ENCODE measurements at places on chromosomes 7 and 10. TPM values are rescaled to one million over a fixed set of nuclear protein-coding genes. Genes with fewer than 3 reads are reported as not detected.

- H3K27ac ChIP-seq = no peak overlapping the region
- H3K4me3 ChIP-seq = no peak overlapping the region
- H3K27me3 ChIP-seq = no peaks in the 10 kb centered on the region
- H3K4me1 ChIP-seq = no peaks in the 10 kb centered on the region
Measured at GRCh38 chr10:62584731-62585130, 210.6 kb downstream of the ZNF365 start.

DNA sequence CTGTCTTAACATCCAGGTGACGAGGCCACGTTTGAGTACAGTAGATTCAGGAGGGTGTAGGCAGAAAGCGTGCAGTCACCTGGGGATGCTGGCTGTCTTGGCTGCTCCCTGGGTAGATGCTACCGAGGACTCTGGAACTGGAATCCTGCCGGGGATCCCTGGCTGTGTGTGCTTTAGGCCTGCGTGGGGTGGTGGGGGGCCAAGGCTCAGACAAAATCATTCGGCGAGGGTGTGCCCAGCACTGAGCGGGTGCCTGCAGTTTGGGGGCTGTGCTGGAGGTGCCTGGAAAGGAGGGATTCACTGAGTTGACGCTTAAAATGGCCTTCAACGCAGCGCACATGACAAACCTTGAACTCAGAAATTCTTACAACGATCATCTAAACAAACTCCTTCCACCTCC lies 93.5 kb upstream of the PODXL start:
- peaks cover 9% of the 10 kb centered on the region for H3K4me1 ChIP-seq
- no peaks in the 10 kb centered on the region for H3K27me3 ChIP-seq
- H3K36me3 ChIP-seq = no peaks in the 10 kb centered on the region
- H3K27ac ChIP-seq = no peak overlapping the region
- DNase-seq = no peak

DNA sequence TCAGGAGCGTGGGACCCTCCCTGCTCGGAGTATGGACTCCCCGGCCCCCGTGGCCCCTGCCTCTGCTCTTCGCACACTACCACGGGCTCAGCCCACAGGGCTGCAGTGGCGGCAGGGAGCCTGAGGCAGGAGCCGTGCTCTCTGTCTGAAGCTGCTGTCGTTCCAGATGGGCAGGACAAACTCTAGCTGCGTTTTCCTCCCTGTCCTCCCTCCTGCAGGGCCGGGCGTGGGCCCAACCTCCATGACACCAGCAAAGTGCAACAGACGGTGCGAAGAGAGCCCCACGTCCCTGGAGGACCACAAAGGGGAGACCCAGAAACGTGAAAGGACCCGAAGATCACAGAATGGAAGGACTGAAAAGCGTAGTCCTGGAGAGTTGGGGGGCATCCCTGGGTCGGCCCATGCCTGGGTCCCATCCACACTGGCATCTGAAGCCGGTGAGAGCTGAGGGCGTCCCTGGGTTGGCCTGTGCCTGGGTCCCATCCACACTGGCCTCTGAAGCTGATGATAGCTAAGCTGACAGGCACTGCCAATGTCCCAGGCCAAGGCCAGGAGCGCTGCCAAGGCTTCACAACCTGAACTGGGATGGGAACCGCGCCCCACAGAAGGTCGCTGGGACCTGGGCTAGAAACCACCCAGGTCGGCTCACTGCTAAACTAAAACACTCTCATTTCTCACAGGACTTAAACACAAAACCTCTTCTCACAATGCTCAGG lies 267.0 kb downstream of the MAD1L1 start:
- H3K27me3 ChIP-seq = no peaks in the 10 kb centered on the region
- H3K36me3 ChIP-seq = peaks cover 5% of the 10 kb centered on the region
- H3K4me3 ChIP-seq = no peak overlapping the region
- DNase-seq = no peak
- H3K27ac ChIP-seq = no peak overlapping the region

DNA sequence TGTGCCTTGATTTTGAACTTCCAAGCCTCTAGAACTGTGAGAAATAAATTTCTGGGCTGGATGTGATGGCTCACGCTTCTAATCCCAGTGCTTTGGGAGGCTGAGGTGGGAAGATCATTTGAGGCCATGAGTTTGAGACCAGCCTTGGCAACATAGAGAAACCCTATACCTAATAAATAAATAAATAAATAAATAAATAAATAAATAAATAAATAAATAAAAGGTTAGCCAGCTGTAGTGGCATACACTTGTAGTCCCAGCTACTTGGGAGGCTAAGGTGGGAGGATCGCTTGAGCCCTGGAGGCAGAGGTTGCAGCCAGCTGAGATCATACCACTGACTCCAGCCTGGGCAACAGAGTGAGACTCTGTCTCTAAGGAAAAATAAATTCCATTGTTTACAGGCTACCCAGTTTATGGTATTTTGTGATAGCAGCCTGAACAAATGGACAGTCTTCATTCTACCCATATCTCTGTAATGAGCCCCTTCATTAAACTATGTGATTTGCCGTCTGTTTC lies 67.7 kb downstream of the STEAP1B start:
- no peak overlapping the region for H3K27ac ChIP-seq
- H3K4me1 ChIP-seq = no peaks in the 10 kb centered on the region
- H3K36me3 ChIP-seq = no peaks in the 10 kb centered on the region
- no peak overlapping the region for H3K4me3 ChIP-seq

GRCh38 chr7:82598958-82599357 lies 155.4 kb upstream of the CACNA2D1 start:
- no peaks in the 10 kb centered on the region for H3K36me3 ChIP-seq
- H3K27ac ChIP-seq = no peak overlapping the region
- H3K4me3 ChIP-seq = no peak overlapping the region
- H3K4me1 ChIP-seq = no peaks in the 10 kb centered on the region
- H3K27me3 ChIP-seq = no peaks in the 10 kb centered on the region

GRCh38 chr10:22666287-22667092 lies 47.9 kb downstream of the PIP4K2A start:
- peak; percentile 65 for DNase-seq
- no peaks in the 10 kb centered on the region for H3K36me3 ChIP-seq
- H3K27ac ChIP-seq = no peak overlapping the region
- no peaks in the 10 kb centered on the region for H3K27me3 ChIP-seq
- no peaks in the 10 kb centered on the region for H3K4me1 ChIP-seq

GRCh38 chr7:66157060-66157459 lies 42.4 kb downstream of the CRCP start:
- H3K4me3 ChIP-seq = no peak overlapping the region
- peaks cover 47% of the 10 kb centered on the region for H3K36me3 ChIP-seq
- H3K4me1 ChIP-seq = peaks cover 9% of the 10 kb centered on the region
- H3K27ac ChIP-seq = peak overlapping the region; percentile 70
- H3K27me3 ChIP-seq = no peaks in the 10 kb centered on the region

VPS37D gene
- 4.5 TPM for polyA plus RNA-seq

ABCB4 gene
- polyA plus RNA-seq = 1.0 TPM

GRCh38 chr7:24073651-24074420 lies 210.2 kb upstream of the NPY start:
- peak overlapping the region; percentile 92 for H3K27ac ChIP-seq
- peaks cover 13% of the 10 kb centered on the region for H3K4me1 ChIP-seq
- DNase-seq = peak; percentile 11
- no peak overlapping the region for H3K4me3 ChIP-seq
- no peaks in the 10 kb centered on the region for H3K36me3 ChIP-seq

- H3K36me3 ChIP-seq = peaks cover 15% of the 10 kb centered on the region
- peaks cover 48% of the 10 kb centered on the region for H3K4me1 ChIP-seq
- H3K4me3 ChIP-seq = no peak overlapping the region
- DNase-seq = no peak
- peak overlapping the region; percentile 92 for H3K27ac ChIP-seq
Measured at GRCh38 chr10:109912335-109913281, 10.7 kb downstream of the XPNPEP1 start.

DNA sequence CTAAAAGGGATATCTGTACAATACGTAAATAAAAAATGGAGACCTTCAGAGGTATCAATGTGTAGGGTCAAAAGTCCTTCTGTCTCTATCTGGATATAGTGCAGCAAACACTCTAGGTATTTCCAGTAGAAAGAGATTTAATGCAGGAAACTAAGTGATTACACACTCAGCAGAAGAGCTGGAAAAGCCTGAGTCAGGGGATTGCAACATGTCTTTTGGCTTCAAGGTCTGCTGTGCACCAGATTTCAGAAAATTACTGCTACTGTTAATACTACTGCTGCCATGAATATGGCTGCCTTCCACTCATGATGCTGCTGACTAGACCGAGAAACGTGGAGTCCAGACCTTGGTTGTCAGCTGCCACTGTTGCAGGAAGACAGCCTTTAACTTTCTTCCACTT lies 94.9 kb upstream of the DLX6 start:
- no peak for DNase-seq
- no peak overlapping the region for H3K4me3 ChIP-seq
- no peak overlapping the region for H3K27ac ChIP-seq

- H3K4me1 ChIP-seq = no peaks in the 10 kb centered on the region
- H3K4me3 ChIP-seq = no peak overlapping the region
- H3K36me3 ChIP-seq = no peaks in the 10 kb centered on the region
- no peak overlapping the region for H3K27ac ChIP-seq
- no peak for DNase-seq
Measured at GRCh38 chr7:111080495-111081105, 10.3 kb upstream of the LRRN3 start.

DNA sequence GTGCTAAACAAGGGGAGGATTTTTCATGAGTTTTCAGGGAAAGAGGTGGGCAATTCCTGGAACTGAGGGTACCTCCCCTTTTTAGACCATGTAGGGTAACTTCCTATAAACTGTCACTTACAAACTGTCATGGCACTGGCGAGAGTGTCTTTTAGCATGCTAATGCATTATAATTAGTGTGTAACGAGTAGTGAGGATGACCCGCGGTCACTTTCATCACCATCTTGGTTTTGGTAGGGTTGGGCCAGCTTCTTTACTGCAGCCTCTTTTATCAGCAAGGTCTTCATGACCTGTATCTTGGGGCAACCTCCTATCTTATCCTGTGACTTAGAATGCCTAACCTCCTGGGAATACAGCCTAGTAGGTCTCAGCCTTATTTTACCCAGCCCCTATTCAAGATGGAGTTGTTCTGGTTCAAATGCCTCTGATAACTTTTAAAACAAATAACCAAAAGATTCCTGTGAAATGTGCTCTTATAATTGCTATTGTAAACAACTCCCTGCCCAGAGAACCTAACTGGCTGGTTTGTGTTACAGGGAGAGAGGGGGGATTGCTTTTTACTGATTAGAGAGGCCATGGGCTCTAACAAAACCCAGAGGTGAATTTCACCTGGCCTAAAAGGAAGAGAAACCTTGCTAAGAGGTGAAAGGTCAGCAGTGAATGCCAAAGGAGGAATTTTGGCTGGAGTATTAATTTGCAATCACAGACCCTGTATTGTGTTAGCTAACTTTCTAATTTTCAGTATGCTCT lies 64.3 kb downstream of the EEPD1 start:
- no peaks in the 10 kb centered on the region for H3K36me3 ChIP-seq
- H3K4me3 ChIP-seq = no peak overlapping the region
- H3K4me1 ChIP-seq = peaks cover 4% of the 10 kb centered on the region
- no peak for DNase-seq

- H3K27me3 ChIP-seq = no peaks in the 10 kb centered on the region
- H3K27ac ChIP-seq = no peak overlapping the region
- peaks cover 22% of the 10 kb centered on the region for H3K4me1 ChIP-seq
- H3K4me3 ChIP-seq = no peak overlapping the region
- H3K36me3 ChIP-seq = no peaks in the 10 kb centered on the region
Measured at GRCh38 chr10:12717981-12718707, 283.4 kb downstream of the CCDC3 start.

GRCh38 chr7:2802101-2802500 lies 42.0 kb downstream of the GNA12 start:
- H3K4me1 ChIP-seq = peaks cover 40% of the 10 kb centered on the region
- H3K27ac ChIP-seq = peak overlapping the region; percentile 91
- H3K27me3 ChIP-seq = no peaks in the 10 kb centered on the region
- H3K4me3 ChIP-seq = no peak overlapping the region
- no peak for DNase-seq

DNA sequence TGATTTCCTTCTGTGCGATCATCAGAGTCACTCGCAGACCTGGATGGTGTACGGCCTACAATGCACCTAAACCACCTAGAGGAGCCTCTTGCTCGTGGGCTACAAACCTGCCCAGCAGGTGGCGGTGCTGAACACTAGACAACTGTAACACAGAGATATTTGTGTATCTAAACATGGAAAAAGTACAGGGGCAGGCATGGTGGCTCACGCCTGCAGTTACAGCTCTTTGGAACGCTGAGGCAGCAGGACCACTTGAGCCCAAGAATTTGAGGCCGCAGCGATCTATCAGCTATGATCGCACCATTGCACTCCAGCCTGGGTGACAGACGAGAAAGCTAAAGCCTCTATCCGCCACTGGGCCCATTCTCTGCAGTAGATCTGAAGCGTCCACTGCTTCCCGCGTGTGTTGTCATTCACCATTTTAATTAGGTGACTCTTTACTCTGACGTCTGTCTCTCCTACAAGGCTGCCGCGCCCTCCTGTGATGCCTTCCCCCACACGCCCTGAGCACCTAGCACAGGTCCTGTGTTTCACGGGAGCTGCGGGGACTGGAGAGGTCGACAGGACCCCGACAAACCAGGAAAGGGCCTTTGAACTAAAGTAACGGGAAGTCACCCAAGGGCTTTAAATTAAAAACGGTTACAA lies 774 bp downstream of the TUBGCP2 start:
- H3K4me3 ChIP-seq = peak overlapping the region; percentile 69
- H3K27ac ChIP-seq = peak overlapping the region; percentile 65
- peaks cover 41% of the 10 kb centered on the region for H3K36me3 ChIP-seq

LIPN gene
- not detected for polyA plus RNA-seq

DNA sequence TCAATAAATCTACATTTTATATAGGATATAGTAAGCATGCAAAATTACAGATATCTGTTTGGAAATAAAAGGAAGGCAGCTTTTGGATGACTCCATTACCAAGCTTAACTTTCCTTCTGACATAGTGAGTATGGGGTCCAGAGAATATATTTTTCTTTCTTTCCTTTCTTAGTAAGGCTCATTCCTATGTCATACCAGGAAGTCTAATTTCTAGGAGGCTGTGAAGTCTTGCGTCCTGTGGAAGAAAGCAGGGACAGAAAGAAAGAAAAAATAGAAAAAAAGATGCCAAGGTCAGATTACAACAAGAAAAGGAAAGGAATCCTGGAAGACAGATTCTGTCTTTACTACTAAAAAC lies 36.3 kb downstream of the AKR1C8 start:
- H3K4me1 ChIP-seq = peaks cover 17% of the 10 kb centered on the region
- H3K27me3 ChIP-seq = no peaks in the 10 kb centered on the region
- no peak for DNase-seq
- H3K27ac ChIP-seq = peak overlapping the region; percentile 27
- H3K4me3 ChIP-seq = no peak overlapping the region

GRCh38 chr7:68458010-68458908 lies 1140.0 kb upstream of the AUTS2 start:
- H3K4me3 ChIP-seq = no peak overlapping the region
- no peak for DNase-seq
- no peaks in the 10 kb centered on the region for H3K36me3 ChIP-seq
- H3K27ac ChIP-seq = no peak overlapping the region
- H3K4me1 ChIP-seq = no peaks in the 10 kb centered on the region

- DNase-seq = no peak
- H3K27me3 ChIP-seq = no peaks in the 10 kb centered on the region
Measured at GRCh38 chr10:5639066-5639465, 27.3 kb downstream of the ASB13 start.

NKX1-2 gene
- 7.7 TPM for polyA plus RNA-seq

COL26A1 gene
- polyA plus RNA-seq = 1.0 TPM

- H3K27me3 ChIP-seq = no peaks in the 10 kb centered on the region
- H3K4me3 ChIP-seq = no peak overlapping the region
- no peaks in the 10 kb centered on the region for H3K36me3 ChIP-seq
- DNase-seq = no peak
- no peaks in the 10 kb centered on the region for H3K4me1 ChIP-seq
- H3K27ac ChIP-seq = no peak overlapping the region
Measured at GRCh38 chr7:41685684-41686083, 17.2 kb downstream of the INHBA start.
